ENCODE measurements at places on chromosomes 2 and 18.

DNA sequence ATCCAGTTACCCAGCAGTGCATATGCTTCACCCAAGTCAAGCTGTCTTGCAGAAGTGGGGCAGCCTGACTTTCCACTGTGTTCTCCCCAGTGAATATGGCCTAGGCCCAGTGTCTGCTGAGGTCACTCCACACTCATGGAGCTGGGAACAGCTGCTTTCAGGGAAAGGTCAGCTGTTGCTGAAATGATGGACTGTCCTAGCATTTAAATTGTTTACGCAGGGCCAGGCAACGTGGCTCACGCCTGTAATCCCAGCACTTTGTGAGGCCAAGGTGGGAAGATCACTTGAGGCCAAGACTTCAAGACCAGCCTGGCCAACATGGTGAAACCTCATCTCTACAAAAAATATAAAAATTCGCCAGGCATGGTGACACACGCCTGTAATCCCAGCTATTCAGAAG lies 86.5 kb downstream of the LIPG start:
- no peak for DNase-seq

DNA sequence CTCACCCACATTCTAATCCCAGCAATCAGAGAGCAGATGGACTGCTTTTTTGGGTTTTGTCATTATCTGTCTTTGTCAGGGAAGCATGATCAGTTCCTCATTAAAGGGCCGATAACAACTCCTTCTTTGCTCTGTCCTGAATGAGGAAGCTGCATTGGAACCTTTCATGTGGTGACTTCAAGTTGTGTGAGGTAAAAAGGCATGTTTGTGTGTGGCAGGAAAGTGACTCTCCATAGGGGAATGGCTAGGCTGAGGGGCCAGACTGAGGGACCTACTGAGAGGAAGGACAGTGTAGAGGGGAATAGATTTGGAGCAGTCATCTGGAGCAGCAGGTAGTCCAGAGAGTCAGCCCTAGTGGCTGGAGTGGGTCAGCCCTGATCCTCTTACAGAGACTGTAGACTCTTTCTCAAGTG lies 23.6 kb upstream of the LRRTM1 start:
- no peak for DNase-seq

GRCh38 chr2:169005080-169005598 lies 26.0 kb downstream of the ABCB11 start:
- no peak for DNase-seq

- no peak for DNase-seq
Observed at GRCh38 chr2:119260646-119261492, 37.2 kb downstream of the STEAP3 start.

DNA sequence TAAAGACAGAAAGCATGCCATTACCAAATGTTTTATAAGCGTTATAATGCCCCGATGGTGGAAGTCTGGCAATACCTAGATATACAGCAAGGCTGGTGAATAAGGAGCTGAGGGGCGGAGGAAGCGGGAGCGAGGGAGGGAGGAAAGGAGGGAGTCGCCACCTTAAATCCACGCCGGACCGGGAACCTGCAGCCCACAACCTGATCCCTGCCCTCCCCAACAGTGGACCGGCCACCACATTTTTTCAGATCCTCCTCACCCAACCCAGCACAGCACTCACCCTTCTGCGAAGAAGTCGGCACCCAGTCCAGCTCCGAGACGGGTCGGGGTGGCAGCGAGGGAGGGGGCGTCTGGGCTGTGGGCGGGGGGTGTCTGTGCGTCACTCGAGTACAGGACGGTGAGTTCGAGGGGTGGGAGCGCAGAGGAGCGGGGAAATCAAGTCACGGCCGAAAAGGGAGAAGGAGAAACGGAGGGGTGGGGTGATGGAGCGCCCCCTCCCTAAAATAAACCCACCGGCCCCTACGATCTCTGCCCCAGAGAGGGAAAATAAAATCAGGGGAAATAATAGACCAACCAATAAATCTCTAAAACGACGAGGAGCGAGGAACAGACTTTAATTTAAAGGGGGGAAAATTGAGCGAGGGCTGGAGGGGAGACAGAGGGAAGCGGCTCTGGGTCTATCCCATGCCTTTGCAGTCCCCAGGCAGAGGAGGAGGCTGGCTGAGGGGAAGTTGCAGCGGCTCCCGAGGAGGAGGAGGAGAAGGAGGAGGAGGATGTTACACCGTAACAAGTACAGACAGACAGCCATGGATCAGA lies 96.5 kb upstream of the SERTAD2 start:
- DNase-seq = peak; percentile 65

- DNase-seq = no peak
Observed at GRCh38 chr2:74267068-74267467, 68.7 kb downstream of the MTHFD2 start.

- no peak for DNase-seq
Observed at GRCh38 chr2:144261966-144262365, 258.0 kb downstream of the ZEB2 start.

DNA sequence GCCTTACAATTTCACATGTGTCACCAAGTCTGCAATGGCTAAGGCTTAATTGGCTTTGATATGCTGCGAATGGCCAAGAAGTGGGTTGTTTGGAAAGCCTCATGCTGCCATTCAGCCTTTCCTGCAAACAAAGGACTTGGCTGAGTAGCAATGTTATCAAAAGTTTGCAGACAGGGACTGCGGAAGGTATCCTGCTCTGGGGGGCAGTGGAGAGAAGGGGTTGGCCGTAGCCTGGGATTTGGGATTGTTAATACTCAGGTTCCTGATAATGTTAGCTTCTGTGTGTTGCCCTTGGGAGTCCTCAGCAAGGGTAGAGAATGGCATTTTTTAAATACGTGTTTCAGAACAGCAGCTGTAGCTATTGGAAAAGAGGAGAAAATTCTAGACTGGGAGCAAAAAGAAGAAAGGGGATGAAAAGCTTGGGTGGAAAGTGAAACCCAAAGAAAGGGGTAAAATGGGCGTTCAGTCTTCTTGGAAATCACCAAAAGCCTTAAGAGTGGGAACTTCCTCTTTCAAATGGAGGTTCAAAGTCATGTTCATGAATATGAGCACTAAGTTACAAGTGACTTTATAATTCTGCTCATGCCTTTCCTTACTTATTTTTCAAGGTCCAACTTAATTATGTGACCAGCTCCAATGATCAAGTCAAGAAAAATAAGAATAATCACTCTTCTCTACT lies 325.1 kb downstream of the RNF144A start:
- DNase-seq = no peak

- no peak for DNase-seq
Observed at GRCh38 chr2:44623622-44624351, 262.0 kb downstream of the CAMKMT start.

DNA sequence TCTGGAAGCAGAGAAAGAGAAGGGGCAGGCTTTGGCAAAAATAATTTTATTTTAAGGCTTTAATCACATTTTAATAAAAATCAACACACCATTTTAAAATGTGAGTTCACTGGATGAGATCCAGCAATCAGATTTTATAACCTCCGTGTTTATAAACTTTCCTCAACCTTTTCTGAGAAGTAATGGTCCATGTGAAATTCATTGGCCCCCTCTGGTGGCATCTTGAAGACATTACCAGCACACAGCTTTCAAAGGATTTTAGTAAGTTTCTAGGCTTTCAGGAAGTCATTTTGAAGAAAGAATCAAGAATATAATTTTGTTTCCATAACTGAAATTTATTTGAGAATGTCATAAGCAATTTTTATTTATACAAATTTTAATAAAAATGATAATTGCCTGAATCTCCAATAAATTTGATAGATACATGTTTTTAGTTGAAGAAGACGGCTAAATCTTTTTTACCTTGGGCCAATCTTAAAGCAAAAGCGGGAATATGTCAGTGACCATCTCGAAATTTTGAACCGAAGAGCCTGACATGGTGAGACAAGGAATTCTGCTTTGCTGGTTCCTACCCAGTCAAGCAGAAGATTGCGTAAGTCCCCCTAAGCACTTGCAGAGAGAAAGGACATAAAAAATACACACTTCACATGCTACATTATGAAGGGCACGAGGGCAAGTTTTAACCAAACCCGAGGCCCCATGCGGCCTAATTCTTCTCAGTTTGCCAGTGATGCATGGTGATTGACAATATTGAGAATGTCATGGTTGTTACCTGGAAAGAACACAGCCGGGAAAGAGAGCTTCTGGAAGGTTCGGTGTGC lies 128.4 kb upstream of the CBLN2 start:
- no peak for DNase-seq

DNA sequence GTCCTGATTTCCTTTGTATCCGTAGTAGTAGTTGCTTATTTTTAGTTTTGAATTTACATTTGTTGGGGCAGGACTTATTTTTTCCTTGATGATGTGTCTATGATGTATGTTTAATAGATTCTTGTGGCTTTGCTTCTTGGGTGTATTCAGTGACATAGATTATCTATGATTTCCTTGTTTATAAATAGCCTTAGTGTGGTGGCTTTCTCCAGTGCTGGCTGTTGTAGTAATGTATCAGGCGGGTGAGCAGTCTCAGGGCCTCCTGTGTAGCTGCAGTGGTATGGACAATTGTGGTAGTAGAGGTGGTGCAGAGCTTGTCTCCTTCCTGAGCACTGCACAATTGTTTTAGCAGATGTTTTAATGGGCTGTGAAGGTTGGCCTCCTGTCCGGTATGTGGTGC lies 60.5 kb downstream of the SMCHD1 start:
- no peak for DNase-seq

DNA sequence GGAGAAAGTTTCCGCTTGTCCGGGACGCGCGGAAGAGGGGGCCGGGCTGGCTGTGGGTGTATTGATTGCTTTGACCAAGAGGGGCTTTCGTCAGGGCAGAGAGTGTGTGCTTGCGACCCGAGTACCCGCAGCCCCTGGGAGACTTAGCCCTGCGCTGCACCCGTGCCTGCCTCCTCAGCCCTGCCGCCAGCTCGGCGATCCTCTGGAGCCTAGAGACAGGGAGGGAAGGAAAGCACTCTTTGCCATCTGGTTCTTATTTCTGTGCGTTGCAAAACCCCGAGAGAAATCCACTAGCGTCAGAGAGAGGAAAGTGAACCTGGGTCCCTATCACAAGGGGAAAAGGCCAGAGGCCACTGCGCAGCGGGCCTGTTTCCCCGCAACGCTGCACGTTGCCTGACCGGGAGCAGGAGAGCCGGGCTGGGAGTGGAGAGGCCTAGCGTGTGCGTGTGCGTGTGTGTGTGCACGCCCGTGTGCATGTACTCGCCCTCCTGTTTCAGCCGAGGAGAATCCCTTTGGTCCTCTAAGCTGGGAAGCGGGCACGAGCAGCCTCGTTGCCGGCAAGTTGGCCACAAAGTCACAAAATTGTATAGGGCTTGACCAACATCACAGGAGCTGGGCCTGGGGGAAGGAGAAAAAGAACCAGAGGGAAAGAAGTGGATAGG lies 1.7 kb downstream of the SIX3 start:
- DNase-seq = no peak

- peak; percentile 39 for DNase-seq
Observed at GRCh38 chr2:221969087-221969829, 329.5 kb downstream of the PAX3 start.
